ENCODE measurements at places on chromosomes 6 and 20. TPM values are rescaled to one million over a fixed set of nuclear protein-coding genes. Genes with fewer than 3 reads are reported as not detected.

TFAP2A gene
- 4.2 TPM for total RNA-seq

PLAGL1 gene
- total RNA-seq, result 6.0 TPM

MMP24 gene
- 17.1 TPM for total RNA-seq

RNF217 gene
- 12.8 TPM for total RNA-seq

Measured in Caki2 (cell line).